WERI-Rb-1 (cell line): ENCODE measurements at places on chromosomes 2 and 18.

DNA sequence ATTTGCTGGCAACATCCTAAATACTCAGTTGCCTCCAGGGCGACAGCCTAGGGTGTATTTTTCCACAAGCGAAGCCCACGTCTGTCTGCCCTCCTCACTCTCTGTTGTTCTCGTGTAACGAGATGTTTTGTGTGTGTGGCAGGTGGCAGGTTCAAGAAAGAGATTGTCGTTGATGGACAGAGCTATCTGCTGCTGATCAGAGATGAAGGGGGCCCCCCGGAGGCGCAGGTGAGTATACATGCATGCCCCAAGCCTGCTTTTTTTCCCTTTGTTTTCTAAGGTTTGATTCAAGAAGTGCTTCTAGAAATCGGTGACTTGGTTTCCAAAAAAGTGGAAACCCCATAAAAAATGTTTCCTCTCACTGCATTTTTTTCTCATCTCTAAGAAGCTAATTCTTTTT is 247.0 kb downstream of the AGAP1 start:
- DNase-seq = peak; percentile 74

- DNase-seq = no peak
Measured at GRCh38 chr2:57908736-57909161, 137.9 kb upstream of the VRK2 start.

GRCh38 chr2:5521461-5521860 is 170.7 kb upstream of the SOX11 start:
- DNase-seq = no peak

DNA sequence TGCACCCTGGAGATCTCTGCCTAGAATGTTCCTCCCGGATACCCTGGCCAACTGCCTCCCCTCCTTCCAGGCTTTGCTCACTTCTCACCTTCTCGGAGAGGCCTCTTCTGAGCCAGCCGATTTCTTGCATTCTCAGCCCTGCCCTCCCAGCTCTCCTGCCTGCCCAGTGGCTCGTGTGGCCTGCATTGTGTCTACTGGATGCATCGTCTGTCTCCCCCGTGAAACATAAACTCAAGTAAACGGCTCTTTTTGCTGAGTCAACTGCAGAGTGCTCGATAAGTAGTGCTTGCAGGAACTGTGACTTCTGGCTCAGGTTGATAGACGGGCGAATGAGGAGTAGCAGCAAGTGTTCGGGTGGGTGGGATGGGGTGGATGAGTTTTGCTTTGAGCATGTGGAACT is 112.5 kb upstream of the ODC1 start:
- no peak for DNase-seq

DNA sequence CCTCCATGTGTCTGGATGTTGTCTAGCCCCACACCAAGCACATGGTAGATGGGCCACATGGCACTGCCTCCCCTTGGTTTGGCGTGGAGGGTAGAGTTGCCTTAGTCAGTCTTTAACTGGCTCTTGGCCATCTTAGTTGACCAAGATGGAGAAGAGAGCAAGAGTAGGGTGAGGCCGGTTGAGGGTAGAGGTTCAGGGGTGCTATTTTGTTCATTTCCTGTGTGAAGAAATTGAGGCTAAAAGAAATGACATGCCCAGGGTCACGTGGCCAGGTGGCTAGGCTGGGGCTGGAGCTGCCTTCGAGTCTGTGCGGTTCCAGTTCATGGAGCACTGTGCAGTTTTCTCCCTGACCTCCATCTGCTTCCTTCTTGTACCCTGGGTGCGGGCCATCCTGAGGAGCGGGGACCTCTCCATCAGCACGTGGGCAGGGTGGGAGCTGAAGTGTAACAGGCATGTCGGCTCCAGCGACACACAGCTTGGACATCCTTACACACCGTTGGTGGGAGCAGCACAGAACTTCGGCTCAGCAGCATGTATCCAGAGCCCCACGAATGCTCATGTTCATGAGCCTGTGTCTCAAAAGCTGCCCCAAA is 213.2 kb downstream of the GBX2 start:
- no peak for DNase-seq

DNA sequence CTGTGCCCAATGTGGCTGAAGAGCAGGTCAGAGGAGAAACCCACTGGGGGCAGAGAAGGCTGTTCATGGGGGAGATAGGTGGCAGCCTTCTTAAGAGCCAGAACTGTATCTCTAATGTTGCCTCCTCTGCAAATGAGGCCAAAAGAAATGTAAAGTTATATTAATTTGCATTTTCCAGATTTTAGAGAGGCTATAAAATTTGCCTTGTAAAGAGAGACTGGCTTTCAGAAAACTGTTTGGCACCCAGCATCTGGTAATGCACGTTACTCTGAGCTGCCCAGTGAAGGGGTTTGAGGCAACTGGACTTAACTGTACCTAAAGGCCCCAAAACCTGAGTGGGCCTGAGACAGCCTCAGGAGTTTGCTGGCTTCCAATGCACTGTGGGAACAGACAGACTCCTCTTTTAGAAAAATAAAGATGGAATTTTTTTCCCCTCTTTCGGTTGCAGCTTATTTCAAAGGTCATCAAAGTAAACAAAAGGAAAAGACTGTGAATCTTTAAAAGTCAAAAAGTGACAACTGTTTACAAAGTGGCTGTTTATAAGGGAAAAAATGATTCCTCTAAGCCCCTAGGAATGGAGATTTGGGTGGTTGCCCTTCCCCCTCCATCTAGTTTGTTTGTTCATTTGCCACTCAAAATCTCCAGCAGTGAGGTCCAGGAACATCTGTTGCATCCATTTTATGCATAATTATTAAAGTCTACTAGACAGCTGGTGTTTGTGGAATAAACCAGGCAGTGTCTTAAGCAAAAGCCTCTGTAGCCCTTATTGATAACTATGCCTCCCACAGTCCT is 132.2 kb upstream of the ZFP36L2 start:
- DNase-seq = no peak

DNA sequence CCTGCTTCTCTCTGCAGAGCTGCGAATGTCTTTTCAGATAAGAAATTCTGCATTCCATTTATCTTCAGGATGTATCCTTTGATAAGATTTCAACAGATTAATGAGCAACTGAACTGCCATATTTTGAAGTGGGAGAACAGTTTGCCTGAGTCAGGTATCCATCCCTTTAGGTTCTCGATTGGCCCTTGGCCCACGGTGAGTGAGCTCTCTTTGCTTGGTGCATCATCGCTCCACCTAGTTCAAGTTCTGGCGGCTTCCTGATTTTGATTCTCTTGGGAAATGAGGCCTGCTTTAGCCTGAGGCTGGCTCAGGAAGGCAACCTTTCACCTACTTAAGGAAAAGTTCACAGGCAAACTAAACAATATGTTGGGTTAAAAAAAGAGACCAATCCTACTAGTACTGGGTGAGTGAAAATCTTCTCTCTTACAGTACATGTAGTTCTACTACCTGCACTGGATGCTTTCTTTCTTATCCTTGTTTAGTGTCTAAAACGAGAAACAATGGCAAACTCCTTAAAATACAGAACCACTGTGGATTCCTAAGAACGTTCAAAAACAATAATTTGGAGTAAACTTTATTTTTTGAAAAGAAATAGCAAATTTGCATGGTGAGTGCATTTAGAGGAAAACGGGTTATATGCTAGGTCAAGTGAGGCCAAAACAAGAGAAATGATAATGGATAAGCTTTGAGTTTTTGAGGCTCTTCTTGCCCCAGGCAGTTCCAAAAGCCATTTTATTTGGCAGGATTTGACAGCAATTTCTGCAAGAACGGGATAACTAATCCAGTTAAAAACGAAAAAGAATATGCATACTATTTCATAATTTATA is 837 bp upstream of the ACSL3 start:
- DNase-seq = peak; percentile 26

GRCh38 chr18:40769786-40770185 is 1185.2 kb upstream of the PIK3C3 start:
- no peak for DNase-seq

- no peak for DNase-seq
Measured at GRCh38 chr2:237177052-237177451, 91.4 kb downstream of the COPS8 start.

- no peak for DNase-seq
Measured at GRCh38 chr2:72926368-72926767, 9.0 kb downstream of the EMX1 start.

GRCh38 chr18:58618822-58619595 is 9.9 kb downstream of the ALPK2 start:
- peak; percentile 94 for DNase-seq

DNA sequence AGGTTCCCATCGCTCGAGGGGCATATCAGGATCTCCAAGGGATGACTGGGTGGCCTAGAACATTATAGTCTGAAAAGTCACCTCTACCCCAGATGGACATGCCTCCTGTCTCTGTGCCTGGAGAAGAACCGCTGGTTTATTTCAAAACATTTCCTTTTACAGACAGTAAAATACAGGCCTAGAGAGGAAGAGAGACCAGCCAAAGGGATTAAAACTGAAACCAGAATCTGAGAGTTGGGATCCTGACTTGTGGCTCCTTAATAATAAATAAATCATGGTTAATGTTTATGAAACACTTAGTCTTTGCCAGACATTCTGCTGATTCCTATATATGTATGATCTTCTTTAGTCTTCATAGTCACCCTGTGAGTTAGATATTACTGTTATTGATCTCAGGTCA is 153.7 kb downstream of the DDX1 start:
- DNase-seq = no peak

- no peak for DNase-seq
Measured at GRCh38 chr2:121232626-121233265, 52.3 kb downstream of the TFCP2L1 start.

DNA sequence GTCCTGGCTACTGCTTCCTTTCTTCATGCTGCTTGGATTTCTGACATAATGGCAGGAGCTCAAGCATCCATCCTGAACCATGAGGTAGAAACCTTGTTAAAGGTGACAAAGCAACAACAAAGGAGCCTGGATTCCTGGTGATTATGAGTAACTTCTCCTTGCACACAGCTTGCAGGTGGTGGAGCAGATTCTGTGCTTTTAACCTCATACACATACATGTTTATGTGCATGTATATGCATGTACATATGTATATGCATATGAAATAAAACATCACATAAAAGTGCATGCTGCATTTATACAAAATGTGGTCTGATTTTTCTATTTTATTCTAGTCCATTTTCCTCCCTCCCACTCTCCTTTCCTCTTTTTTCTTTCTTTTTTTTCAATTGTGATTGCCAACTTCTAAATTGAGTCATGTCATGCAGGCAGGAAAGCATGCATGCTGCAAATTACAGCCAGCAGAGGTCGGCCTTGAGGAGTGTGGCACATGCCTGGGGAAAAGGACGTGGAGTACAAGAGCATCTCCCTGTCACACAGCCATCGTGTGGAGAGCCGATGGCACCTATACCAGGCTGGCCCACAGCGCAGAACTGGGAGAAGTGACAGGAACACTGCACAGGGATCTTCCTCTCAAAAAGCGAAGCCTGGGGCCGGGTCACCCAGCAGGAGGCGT is 17.9 kb downstream of the LCT start:
- DNase-seq = peak; percentile 33

DNA sequence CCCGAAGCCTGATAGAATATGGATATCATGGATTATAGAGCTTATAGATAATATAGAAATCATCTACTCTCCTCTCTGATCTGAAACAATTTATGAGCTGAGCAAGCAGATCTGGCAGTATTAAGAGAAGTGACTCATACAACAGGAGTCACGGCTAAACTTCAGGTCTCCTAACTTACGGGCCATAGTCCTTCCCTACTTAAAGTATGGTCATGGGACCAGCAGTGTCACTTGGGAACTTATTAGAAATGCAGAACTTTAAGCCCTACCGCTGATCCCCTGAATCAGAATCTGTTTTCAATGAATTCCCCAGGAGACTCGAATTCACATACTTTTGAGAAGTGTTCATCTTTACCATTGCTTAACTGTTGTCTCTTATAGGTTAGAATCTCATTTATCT is 195.7 kb upstream of the FANCL start:
- DNase-seq = no peak

GRCh38 chr18:44246001-44246400 is 434.7 kb upstream of the SETBP1 start:
- DNase-seq = no peak

- DNase-seq = no peak
Measured at GRCh38 chr18:22165603-22166068, 3.8 kb upstream of the GATA6 start.

DNA sequence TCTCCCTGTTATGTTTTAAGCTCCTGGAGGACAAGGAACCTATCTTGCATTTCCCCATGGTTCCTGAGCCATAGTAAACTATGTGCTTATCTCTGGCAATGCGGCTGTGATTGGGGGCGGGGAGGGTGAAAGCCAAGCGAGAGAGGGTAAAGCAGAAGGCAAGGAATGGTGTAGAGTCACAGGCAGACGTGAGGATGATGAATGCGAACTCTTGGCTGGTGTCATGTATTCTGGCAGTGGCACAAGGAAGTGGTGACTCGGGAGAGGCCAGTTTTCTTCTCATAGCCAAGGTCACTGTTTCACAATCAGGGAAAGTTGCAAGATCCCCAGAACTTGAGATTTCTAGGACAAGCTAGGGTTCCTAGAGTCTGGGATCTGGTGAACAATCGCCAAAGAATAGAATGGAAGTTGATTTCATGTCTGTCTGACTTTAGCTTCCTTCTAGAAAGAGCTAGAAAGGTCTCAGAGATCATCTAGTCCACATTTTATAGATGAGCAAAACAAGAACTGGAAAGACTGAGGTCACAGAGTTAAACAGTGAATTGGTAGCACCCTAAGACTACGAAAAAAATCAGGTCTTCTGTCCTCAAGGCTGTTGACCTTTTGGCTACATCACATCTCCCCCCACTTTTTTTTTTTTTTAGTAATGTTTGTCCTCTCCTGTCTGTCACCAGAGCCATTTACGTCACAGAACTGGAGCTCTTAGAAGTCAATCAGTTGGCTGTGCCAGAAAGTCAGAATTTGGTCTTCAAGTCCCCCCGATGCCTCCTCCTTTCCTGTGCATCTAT is 137.0 kb downstream of the BCL11A start:
- no peak for DNase-seq
